ENCODE measurements at places on chromosomes 12 and 14. TPM values are rescaled to one million over a fixed set of nuclear protein-coding genes. Genes with fewer than 3 reads are reported as not detected.
A peak's percentile ranks its signal among the peaks of the same experiment; 100 is the strongest.

DNA sequence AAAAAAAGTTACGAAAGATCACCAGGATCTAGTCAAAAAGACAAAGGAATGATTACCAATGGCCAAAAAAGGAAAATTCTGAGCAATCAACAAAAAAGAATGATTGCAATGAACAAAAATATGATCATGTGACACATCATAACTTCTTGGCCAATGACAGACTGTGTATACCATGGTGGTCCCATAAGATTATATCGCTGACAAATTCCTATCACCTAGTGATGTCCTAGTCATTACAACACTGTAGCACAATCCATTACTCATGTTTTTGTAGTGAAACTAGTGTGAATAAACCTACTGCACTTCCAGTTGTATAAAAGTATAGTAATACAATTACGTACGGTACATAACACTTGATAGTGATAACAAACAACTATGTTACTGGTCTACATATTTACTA is 12.3 kb downstream of the SEL1L start:
- no peak for DNase-seq
- H3K4me3 ChIP-seq = no peak overlapping the region
- H3K27ac ChIP-seq = no peak overlapping the region
- peaks cover 55% of the 10 kb centered on the region for H3K36me3 ChIP-seq
- peaks cover 50% of the 10 kb centered on the region for H3K4me1 ChIP-seq

TSPAN9 gene
- 0.82 TPM for total RNA-seq

- DNase-seq = no peak
- no peaks in the 10 kb centered on the region for H3K36me3 ChIP-seq
- H3K27me3 ChIP-seq = no peaks in the 10 kb centered on the region
- no peak overlapping the region for H3K27ac ChIP-seq
Observed at GRCh38 chr12:38385486-38385885, 68.9 kb downstream of the ALG10B start.

- peak; percentile 89 for DNase-seq
- H3K27ac ChIP-seq = no peak overlapping the region
Observed at GRCh38 chr12:48988030-48988649, 10.0 kb downstream of the WNT1 start.

All from activated CD4-positive, alpha-beta T cell treated with anti-CD3 and anti-CD28 coated beads for 36 hours (primary cell).